ENCODE measurements at places on chromosomes 11 and 22.
A peak's percentile ranks its signal among the peaks of the same experiment; 100 is the strongest.

- no peak for DNase-seq
Observed at GRCh38 chr11:125082611-125083311, 19.7 kb downstream of the SLC37A2 start.

GRCh38 chr22:18101536-18101935 lies 9.1 kb upstream of the TUBA8 start:
- no peak for DNase-seq

DNA sequence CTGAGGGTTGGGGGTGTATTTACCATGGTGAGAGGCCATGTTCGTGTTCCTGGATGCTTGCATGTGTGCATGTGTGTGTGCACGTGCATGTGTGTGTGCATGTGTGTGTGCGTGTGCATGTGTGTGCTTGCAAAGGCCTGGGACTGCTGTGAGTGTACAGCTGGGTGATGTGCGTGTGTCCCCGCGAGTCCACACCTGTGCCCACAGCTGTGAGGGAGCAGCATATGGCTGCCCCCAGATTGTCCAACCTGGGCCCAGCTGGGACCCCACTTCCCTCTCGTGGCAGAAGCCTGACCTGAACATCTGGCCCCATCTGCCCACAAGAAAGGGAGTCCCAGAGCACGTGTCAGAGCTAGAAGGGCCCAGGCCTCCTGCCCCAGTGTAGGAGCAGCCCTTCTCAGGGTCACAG lies 8.4 kb upstream of the CD248 start:
- no peak for DNase-seq

- DNase-seq: no peak
Observed at GRCh38 chr11:130815956-130816355, 100.3 kb downstream of the SNX19 start.

GRCh38 chr11:130522284-130522961 lies 74.0 kb downstream of the ADAMTS15 start:
- DNase-seq: peak; percentile 89

DNA sequence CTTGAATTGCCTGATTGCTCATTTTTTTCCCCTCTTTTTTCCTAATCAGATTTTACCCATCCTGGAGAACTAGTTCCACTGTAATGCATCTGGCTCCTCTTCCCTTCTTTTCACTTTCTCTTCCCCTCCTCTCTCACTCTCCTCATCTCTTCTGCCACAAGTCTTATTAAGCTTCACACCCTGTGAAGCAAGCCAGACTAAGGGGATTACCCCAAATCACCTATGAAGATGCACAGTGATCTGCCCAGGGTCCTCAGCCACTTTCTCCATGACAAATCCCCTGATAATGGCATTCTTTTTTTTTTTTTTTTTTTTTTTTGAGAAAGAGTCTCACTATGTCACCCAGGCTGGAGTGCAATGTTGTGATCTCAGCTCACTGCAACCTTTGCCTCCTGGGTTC lies 11.2 kb downstream of the UBASH3B start:
- no peak for DNase-seq

DNA sequence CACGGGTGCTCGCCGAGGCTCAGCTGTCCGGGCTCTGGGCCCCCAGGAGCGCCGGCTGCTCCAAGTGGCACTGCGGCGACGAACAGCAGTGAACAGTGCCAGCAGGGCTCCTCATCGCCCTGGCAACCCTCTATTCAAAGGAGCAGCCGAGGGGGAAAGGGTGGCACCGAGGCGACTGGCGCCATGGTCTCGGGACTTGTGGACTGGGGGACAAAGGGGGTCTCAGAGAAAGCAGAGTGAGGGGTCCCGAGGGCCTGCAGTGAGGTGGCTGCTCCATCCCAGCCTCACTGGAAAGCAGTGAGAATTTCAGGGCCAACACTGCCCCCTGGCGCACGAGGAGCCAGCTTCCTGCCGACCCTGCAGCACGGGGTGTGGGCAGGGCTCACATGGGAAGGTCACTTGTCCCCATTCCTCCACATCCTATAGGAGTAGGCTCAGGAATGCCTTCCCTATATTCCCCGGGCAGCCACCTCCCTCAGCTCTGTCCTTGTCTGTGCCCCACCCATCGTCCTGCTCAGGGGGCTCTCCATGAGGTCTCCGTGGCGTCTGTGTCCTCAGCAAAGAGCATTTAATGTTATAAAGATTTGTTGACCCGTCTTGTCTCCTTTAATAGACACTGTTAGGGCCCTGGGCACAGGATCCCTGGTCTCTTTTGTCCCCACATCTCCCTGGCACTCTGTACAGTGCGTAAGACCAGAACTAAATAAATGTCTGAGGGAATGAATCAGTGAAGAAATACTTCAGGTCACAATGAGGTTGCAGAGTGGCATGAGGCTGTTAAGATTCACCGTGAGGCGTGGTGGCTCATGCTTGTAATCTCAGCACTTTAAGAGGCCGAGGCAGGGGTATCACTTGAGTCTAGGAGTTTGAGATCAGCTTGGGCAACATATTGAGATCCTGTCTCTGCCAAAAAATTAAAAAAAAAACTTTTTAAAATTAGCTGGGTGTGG lies 26.4 kb downstream of the LRFN4 start:
- peak; percentile 86 for DNase-seq
